Stimulated activated CD8-positive, alpha-beta memory T cell treated with anti-CD3 and anti-CD28 coated beads, Interleukin-4, amount 100 ng/mL, for 1 hour (primary cell): ENCODE measurements at places on chromosomes 5 and 9.

- DNase-seq = no peak
Measured at GRCh38 chr5:124742983-124743601, 3.3 kb downstream of the ZNF608 start.

DNA sequence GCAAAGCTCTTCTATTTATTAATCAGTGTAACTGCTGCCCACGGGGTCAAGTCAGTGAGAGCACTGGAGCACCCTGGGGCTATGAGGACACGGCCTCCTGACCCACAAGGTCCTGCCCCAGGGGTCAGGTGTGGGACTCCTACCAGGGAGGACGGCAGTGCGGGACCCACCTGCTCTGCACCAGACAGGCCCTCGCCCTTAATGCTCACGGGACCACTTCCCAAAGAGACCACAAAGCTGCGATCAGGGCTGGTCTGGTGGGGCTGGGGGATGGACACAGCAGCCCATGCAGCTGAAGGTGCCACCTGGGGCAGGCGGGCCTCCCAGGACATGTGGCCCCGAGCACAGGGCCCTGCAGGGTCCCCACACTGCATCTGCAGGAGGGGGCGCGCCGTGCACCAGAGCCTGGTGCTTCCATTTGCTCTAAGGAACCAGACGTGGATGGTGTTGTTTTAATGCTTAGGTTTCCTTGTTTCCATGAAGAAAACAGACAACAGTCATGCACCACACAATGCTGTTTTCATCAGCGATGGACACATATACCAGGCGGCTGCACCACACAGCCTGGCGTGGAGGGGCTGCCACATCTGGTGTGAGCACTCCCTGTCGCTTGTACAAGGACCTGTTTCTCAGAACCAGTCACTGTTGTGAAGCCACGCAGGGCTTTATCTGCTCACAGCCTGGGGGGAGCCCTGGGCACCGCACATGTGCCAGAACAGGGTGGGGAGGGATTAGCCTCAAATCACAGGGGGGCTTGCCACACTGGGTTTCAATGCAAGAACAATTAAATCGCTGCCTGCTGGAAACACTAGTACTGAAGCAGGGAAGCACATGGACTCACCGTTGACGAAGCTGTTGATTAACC is 22.6 kb downstream of the CLPTM1L start:
- no peak for DNase-seq

- no peak for DNase-seq
Measured at GRCh38 chr9:89436326-89436725, 61.6 kb downstream of the SEMA4D start.

- no peak for DNase-seq
Measured at GRCh38 chr9:8651846-8652215, 852.3 kb upstream of the DMAC1 start.
